Renal cortex interstitium (tissue), 15 donors: ENCODE measurements at places on chromosomes 7 and 10. TPM values are rescaled to one million over a fixed set of nuclear protein-coding genes. Genes with fewer than 3 reads are reported as not detected.

- DNase-seq, result peak; percentile 69
These were observed at the start of gene ADARB2 for GRCh38 chr10:1737222-1738061. Gene ADARB2, minus strand, starts transcription at chr10:1737525.

- DNase-seq, result no peak
These were observed 37.7 kb downstream of the PRSS2 start for GRCh38 chr7:142808461-142808801.

DNA sequence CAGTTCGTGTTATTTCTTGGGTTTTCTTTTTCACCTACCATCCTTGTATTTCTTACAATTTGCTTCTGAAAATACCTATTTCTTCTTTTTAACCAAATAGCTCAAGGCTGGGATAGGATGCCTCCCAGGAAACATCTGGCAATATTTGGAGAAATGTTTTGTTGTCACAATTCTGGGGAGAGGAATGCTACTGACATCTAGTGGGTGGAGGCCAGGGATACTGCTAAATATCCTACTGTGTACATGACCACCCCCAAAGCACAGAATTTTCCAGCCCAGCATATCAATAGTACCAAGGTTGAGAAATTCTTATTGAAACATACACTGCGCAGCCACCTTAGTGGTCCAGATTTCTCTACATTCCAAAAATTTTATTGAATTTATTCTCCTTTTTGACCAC, 55.5 kb downstream of the CNTNAP2 start:
- no peak for DNase-seq

GRCh38 chr10:97157578-97158095, 28.1 kb downstream of the SLIT1 start:
- DNase-seq, result no peak

DNA sequence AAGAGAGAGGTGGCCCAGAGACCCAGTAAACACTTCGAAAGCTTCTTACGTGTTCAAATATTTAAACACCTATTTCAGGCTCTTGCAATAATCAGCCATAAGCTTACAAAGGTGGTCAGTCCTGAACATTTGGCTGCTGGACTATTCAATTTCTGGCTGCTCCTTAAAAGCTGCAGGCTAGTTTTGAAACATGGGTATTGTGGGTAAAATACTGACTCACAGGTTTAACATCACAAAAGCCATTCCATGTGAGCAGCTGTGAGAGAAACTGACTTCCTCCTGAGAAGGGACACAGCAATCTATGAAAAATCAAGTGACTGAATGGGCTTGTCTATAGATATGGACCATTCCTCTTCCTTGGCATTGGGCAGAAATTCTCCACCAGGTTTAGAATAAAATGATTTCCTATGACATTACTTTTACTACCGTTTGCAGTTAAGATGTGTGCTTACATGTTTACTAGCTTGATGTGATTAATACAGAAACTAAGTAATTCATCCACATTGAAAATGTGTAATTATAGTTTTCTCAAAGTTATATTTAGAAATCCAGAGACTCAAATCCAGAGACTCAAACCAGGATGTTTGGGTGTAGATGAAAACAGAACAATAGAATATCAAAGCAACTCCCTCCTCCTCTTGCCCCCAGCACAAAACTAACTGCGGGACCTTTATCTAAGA, 252.3 kb downstream of the GATA3 start:
- no peak for DNase-seq

DNA sequence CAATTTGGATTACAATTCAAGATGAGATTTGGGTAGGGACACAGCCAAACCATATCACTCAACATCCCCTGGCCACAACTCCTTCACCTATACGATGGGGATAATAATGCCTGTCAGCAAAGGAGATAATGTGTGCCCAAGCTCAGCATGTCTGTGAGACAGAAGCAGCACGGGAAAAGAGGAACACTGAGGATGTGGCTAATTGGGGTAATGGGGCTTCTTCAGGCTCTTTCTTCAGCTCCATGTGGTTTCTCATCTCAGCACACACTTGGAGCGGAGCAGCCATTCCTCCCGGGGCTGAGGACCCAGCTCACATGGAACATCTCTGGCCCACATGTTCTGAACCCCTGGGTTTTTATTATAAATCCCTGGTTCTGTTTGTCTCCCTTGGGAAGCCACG, 136.0 kb upstream of the NAMPT start:
- no peak for DNase-seq

- DNase-seq, result no peak
These were observed 42.0 kb upstream of the RHOBTB1 start for GRCh38 chr10:60985951-60986350.

DNA sequence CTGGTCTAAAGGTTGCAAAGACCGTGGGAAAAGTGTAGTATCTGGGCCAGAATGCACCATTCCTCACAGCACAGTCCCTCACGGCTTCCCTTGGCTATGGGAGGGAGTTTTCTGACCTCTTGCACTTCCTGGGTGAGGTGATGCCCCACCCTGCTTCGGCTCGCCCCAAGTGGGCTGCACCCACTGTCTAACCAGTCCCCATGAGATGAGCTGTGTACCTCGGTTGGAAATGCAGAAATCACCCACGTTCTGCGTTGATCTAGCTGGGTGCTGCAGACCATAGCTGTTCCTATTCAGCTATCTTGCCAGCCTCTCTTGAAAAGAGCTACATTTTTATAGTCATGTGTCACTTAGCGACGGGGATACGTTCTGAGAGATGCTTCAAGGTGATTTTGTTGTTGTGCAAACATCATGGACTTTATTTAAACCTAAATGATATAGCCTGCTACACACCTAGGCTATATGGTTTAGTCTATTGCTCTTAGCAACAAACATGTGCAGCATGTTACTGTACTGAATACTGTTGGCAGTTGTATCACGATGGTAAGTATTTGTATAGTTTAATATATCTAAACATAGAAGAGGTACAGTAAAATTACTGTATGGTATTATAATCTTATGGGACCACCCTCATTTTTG, 120.0 kb downstream of the PPP1R9A start:
- no peak for DNase-seq

GRCh38 chr10:100076750-100077149, 4.9 kb downstream of the CPN1 start:
- DNase-seq, result no peak

- no peak for DNase-seq
These were observed 8.3 kb upstream of the SLC29A4 start for GRCh38 chr7:5274441-5274840.

GRCh38 chr7:71345117-71345884, 213.4 kb downstream of the GALNT17 start:
- no peak for DNase-seq

- no peak for DNase-seq
These were observed 46.4 kb downstream of the ESYT2 start for GRCh38 chr7:158782761-158783401.

Gene VWDE
- 4.6 TPM for polyA plus RNA-seq

Gene ZNF425
- 7.2 TPM for polyA plus RNA-seq

Gene ZPBP
- 0.30 TPM for polyA plus RNA-seq

Gene KCNH2
- 13.6 TPM for polyA plus RNA-seq

Gene STOX1
- 12.4 TPM for polyA plus RNA-seq

Gene SEC23IP
- polyA plus RNA-seq, result 64.8 TPM

Gene NOM1
- polyA plus RNA-seq, result 19.4 TPM

Gene HMX3
- polyA plus RNA-seq, result not detected
